Activated T-helper 1 cell treated with Interleukin-2 at 50 U/mL for 16 hours (primary cell): ENCODE measurements at places on chromosomes 2 and 18.

DNA sequence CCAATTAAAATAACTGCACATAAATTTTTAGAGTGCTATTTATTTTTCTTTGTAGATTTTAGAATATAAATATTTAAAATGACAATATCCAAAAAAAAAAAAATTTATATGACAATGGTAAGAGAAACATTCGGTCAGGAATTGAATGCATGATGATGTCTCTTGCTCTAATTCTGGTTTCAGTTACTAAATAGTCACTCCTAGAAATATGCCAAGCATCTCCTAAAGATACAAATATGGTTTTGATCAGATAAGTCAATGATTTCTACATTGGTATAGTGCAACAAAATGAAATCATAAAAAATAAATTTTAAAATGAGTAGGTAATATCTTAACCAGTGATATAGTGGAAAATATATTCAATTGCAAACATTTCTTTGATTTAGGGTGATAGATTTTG lies 95.9 kb upstream of the ACKR3 start:
- DNase-seq, result no peak

GRCh38 chr2:111122631-111123421 lies 2.1 kb downstream of the BCL2L11 start:
- no peak for DNase-seq

DNA sequence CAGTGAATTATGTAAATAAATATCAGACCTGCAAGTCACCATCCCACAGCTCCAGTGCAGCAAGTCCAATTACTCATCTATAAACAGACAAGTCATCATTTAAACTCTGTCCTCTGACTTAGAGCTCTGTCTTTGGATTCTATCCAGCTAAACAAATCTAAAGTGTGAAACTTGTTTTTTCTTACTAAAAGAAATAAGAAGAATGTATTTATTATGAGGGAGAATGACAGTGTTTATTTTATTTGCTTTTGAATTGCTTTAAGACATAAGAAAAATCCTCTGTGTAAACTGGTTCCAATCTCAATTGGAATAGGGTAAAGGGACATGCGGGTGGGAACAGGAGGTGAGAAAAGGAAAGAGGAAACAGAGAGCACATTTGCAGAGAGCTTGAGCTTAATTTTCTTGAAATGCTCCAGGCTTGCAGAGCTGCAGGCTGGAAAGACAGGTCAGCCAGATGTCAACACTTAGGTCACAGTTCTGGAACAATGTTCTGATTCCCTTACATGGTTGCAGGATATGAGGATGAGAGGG lies 355.8 kb downstream of the MEIS1 start:
- no peak for DNase-seq

DNA sequence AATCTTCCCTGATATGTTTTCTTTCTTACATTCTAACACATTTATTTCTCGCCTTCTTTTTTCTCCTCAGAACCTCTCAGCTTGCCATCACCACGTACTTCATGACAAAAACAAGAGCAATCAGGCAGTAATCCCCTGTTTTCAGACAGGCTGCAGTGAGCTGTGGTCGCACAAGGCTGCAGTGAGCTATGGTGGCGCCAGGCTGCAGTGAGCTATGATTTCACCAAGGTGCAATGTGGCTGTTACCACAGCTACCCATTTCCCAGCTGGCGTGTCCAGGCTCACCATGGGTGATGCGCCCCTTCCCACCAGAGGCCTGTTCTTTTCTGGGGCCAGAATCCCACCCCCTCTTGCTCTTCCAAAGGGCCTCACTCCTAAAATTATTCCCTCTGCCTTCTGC lies 25.8 kb downstream of the TCF23 start:
- DNase-seq, result no peak

- no peak for DNase-seq
Measured at GRCh38 chr18:28831908-28832307, 655.0 kb upstream of the CDH2 start.

- DNase-seq, result no peak
Measured at GRCh38 chr2:185970148-185970852, 231.7 kb downstream of the FSIP2 start.

DNA sequence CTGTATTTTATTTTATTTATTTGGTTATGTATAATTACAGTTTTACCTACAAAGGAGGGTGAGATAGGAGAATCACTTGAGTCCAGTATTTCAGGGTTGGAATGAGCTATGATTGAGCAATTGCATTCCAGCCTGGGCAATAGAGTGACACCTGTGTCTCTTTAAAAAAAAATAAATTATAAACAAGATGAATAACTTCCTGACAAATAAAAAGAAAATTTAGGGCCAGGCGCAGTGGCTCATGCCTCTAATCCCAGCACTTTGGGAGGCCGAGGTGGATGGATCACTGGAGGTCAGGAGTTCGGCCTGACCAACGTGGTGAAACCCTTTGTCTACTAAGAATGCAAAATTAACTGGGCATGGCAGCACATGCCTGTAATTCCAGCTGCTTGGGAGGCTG lies 17.3 kb downstream of the MTA3 start:
- no peak for DNase-seq
